ENCODE measurements at places on chromosomes 13 and 19.
A peak's percentile ranks its signal among the peaks of the same experiment; 100 is the strongest.

- DNase-seq: no peak
Measured at GRCh38 chr13:95083758-95084157, 217.5 kb downstream of the ABCC4 start.

DNA sequence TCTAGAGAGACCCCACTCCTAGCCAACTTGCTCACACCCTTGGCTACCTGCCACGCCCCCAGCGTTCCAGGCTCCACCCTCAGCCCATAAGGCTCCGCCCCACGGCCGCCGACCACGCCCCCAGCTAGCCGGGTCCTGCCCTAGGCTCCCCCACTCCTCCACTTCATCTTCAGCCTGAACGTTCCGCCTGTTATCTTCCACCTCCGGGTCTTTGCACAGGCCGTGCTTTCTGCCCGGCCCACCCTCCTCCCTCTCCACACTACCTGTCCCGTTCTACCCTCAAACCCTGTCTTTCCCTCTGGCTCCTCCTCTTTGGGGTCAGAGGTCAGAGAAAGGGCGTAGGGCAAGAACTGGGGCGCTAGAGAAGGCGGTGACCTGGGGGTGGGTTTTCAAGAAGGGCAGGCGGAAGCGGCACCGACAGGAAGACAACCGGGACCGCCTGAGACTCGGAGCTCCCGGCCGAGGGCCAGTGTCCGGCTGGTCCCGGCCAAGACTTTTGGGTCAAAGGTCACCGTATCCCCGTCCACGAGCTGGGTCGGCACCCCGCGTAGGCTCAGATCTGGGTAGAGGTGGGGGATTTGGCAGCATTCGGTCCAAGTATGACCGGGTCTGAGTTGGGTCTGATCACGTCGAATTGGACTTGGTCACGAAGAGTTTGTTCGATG is 2.2 kb downstream of the PDE4C start:
- no peak for DNase-seq

DNA sequence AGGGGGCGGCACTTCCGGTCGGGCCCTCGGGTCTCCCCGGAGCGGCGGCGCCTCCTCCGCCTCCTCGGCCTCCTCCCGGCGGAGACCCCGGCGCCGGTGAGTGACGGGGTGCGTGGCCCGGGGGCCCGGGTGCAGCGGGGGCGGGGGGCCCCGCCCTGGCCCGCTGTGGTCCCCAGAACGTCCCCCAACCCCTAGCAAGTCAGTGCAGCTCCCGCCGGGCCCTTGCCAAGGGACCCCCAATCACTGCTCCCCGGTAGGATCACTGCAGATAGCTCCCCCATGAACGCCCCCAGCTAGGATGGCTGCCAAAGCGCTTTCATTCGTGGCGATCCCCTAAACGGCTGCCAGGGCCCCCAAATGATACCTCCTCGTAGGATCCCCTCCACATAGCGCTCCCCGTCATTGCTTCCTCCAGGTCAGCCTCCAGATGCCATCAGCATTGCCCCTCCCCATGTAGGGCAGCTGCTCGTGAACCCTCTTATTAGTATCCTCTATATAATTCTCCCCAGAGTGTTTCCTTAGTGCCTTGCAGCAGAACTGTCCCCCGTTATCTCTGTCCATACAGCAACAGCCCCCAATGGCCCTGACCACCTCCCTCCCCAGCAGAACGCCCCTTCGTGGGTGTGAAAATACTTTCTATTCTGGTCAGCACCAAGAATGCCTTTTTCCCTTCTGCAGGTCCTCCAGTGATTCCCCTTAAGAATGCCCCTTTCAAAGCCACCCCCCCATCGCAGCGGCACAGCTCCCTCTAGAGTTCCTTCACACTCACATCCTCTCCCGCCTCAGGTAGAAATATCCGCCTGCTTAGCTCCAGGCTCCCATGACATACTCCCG is at the start of gene ZNF865:
TSS of gene ZNF865 (plus strand) at position 11 of the 834 bp plus-strand sequence. CDS start 7,972 bp downstream, outside the sequence.
- DNase-seq: no peak

DNA sequence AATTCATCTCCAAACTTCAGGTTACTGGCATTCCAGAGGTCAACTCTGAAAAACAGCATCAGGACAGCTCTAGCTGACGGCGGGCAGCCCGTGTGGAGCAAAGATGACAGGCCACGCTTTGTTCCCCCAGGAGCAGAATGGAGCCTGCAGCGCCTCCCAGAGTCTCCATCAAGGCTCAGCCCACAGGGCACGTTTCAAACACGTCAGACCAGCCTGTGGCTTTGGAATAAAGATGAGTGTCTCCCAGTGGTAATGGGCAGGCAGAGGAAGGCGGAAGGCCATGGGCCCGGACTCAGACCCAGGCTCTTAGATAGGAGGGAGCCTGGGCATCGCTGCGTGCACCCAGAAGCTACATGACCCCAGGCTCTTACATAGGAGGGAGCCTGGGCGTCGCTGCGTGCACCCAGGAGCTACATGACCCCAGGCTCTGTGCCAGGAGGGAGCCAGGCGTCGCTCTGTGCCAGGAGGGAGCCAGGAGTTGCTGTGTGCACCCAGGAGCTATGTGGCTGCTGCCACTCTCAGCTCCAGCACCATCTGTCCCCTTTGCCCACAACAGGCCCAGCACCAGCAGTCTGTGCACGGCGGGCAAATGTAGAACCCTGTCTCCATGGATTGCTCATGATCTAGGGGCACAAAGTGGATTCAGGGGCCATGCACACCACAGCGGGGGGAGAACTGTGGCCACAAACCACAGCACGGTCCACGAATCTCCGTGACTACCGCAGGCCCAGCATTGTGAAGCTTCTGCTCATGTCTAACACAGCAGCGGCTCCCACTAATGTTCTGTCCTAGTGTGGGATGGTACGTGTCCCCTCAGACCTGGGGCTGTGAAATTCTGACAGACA is 47.8 kb upstream of the C13orf46 start:
- DNase-seq: no peak

GRCh38 chr19:7483720-7484201 is 5.1 kb downstream of the PEX11G start:
- DNase-seq: no peak

- no peak for DNase-seq
Measured at GRCh38 chr19:31560086-31561060, 211.1 kb upstream of the TSHZ3 start.

DNA sequence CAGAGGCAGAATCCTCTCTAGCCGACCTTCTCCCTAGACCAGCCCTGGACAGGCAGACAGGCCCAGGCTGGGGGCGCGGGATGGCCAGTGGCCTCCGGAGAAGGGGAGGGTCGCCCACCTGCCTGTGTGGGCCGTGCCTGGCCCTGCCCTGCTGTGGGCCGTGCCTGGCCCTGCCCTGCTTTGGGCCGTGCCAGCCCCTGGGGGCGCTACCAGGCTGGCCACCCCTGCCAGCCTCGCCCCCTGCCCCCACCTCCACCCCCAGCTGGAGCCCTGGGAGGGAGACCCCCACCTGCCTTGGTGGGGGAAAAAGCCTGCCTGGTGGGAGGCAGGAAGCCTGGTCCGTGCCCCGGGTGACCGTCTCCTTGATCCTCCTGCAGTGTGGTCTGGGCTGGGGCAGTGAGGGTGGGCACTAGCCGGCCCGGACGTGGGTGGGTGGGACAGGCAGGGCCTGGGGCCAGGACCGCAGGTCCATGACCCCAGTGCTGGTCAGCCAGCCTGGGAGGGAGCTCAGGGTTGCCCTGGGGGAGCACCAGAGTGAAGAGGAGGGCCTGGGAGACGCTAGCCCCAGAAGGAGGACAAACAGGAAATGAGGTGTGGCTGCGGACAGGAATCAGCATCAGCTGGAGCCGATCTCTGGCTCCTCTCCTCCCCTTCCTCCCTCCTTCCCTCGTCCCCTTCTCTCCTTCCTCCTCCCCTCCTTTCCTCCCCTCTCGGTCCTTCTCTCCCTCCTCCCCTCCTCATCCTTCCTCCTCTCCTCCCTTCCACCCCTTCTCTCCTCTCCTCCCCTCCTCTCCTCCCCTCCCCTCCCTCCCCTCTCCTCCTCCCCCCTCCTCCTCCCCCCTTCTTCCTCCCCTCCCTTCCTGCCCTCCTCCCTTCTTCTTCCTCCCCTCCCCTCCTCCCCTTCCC is 5.1 kb upstream of the MKNK2 start:
- DNase-seq: no peak

- DNase-seq: no peak
Measured at GRCh38 chr13:106178816-106179215, 356.6 kb downstream of the EFNB2 start.

DNA sequence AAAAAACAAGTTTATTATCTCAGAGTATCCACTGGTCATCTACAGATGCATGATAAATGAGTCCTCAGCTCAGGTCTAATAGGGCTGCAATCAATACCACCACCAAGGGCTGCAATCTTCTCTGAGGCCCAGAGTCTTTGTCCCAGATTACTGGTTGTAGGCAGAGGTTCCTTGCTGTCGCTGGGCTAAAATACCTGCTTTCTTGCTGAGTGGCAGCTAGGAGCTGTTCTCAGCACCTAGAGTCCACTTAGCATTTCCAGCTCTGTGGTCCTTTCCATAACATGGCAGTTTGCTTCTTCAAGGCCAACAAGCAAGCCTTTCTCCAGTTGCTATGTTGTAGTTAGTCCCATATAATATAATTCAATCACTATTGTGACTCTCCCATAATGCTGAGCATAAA is 351.3 kb downstream of the SLITRK1 start:
- DNase-seq: no peak

GRCh38 chr19:5953030-5953589 is 24.8 kb downstream of the RANBP3 start:
- DNase-seq: no peak

DNA sequence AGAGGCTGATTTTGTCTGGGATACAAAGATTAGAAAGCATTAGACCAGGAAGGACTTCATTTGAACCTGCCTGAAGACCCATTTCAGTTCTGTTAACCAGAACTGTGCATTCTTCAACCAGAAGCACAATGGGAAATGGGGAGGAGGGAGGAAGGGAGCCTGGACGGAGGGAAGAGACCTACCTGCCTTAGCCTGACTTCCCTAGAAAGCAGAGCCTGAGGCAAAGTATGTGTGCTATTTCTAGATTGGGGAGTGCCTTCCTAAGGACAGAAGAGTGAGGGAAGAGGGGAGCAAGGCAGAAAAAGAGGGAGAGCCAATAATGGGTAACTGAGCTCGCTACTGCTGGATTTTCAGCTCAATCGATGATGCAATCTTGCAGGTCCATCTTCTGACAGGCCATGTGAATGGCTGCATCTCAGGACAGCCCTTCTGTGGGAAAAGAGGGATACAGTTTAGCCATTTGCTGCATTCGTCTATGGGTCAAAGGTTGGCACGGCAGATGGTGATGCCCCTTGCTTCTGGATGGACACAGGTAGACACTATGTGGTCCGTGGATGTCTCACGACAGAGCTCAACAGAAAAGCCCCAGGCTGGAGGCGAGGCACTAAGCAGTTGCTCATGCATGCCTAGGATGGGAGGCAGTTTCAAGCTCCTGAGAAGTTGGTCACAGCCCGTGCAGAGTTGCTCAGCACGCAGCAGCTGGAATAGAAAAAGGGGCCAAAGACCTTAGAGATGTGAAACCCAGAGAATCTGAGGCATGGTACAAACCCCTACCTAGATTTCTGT is 78.8 kb upstream of the UBL3 start:
- no peak for DNase-seq

DNA sequence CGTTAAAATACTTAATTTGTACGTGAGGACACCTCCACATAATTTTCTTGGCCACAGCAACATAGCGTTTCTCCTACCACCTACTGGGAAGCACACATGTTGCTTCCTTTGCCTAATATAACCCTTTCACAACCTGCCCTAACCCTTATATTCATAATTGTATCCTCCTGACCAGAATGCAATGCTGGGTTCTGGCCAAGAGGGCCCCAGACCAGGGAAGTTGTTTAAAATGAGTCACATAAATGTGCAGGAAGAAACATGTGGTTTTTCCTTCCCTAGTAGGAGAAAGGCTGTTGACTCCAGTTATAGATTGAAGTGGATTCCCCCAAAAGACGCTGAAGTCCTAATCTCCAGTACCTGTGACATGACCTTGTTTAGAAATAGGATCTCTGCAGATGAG is 187.3 kb downstream of the NUFIP1 start:
- DNase-seq: no peak

DNA sequence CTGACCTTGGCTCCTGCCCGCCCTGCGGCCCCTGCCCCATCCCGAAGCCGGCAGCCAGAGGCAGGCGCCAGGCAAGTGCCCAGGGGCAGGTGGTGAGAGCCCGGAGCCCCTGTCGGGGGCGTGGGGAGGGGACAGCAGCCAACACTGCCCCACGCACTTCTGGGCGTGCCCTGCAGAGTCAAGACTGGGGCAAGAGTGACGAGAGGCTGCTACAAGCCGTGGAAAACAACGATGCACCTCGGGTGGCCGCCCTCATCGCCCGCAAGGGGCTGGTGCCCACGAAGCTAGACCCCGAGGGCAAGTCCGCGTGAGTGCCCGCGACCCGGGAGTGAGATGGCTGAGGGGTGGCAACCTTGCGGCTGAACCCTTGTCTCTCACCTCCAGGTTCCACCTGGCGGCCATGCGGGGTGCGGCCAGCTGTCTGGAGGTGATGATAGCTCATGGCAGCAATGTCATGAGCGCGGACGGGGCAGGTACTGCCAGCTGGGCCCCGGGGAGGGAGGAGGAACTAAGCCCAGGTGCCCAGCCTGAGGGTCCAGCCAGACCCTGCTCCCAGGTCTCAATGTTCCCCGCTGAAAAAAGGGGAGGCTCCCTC is 17.3 kb downstream of the ANKRD24 start:
- peak; percentile 10 for DNase-seq

DNA sequence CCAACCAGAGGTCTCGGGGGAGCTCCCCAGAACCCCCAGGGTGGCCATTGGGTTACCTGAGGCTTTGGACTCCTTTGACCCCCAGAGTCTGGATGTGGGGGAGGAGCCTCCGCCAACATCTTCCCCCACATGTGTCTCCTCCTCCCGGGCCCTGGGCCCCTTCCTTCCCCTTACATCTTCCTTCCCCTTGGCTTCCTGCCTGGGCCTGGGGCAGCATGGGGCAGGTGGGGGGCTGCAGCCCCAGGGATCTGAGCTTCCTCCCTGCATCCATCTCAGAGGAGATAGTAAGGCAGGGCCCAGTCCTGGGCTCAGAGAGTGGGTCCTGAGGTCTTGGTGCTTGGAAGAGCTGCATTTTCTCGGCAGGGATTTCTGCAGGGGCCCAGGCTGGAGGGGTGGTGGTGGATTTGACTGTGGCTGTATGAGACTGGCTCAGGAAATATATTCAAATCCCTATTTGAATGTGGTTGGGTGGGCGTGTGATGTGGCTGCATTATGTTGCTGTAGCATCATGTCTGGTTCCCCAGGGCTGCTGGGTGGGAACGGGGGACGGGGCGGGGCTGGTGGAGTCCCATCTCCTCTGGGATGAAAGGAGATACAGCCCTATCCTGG is 919 bp downstream of the VAV1 start:
- no peak for DNase-seq

GRCh38 chr13:110475550-110476219 is 85.8 kb downstream of the RAB20 start:
- DNase-seq: no peak
